ENCODE measurements at places on chromosomes 4 and X.

DNA sequence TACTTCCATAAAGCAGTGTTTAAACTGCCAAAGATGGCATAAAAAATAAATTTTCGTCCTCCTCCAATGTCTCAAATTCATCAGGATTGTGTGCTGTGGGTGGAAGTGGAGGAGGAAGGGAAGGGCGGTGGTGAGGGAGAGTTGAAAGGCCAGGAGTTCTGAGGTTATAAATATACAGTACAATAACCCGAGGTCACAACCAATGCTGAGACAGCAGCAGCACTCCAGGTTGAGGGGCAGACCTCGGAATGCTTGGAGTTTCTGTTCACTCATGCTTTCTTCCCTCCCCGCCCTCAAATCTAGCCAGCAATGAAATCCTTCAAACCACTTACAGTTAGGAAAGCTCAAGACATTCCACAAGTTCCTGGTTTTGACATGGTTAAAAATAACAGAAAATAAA lies 134.0 kb upstream of the SMAD1 start:
- peak; percentile 65 for DNase-seq

GRCh38 chrX:77953708-77954107 lies 15.7 kb downstream of the PGAM4 start:
- DNase-seq: no peak

DNA sequence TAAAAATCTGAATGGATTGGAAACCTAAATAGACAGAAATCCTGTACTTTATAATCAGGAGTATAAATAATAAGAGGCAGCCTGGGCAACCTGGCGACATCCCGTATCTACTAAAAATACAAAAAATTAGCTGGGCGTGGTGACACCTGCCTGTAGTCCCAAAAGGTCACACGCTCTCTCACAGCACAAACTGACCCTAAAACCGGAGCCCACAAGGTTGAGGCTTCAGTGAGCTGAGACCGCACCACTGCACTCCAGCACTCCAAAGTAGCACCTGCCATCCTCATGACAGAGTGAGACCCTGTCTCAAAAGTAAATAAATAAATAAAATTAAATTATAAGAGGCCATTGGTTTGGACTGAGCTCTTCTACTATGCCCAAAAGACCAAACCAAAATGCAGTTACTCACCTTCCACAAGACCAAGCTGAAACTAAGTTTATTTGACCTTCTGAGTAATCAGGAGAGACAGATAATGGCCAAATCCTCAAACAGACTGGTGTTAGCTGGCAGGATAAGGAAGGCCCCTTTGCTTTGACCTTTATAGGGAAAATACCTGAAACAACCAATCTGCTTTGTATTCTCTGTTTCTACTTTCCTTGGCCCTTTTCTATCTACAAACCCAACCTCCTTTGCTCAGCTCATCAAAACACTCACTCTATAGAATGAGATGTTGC lies 3.2 kb upstream of the GRSF1 start:
- DNase-seq: no peak

DNA sequence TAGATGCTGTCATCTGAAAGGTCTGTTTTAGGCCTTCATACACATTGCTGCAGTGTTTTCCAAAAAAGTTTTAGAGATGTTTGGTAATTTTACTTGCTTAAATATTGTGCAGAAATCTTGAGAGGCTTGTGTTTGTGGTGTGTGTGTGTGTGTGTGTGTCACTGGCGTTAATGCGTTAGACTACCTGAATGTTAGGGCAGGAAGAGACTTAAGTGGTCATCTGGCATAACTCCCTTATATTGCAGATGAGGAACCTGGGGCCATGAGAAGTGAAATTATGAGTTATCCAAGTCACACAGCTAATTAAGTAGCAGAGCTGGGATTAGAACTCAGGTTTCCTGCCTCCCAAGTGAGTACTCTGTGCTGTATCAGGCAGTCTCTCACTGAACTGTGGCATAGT lies 1.4 kb downstream of the LSM6 start:
- no peak for DNase-seq

GRCh38 chrX:123170546-123170945 lies 13.5 kb upstream of the GRIA3 start:
- DNase-seq: no peak

GRCh38 chr4:38368613-38369012 lies 295.4 kb upstream of the KLF3 start:
- DNase-seq: no peak

GRCh38 chr4:650461-650860 lies 23.6 kb downstream of the ATP5ME start:
- DNase-seq: no peak
